ENCODE measurements at places on chromosomes 3 and 15.

- no peak for DNase-seq
Measured at GRCh38 chr3:116155841-116156240, 289.4 kb downstream of the LSAMP start.

GRCh38 chr3:189720736-189721417 lies 89.7 kb downstream of the TP63 start:
- no peak for DNase-seq

DNA sequence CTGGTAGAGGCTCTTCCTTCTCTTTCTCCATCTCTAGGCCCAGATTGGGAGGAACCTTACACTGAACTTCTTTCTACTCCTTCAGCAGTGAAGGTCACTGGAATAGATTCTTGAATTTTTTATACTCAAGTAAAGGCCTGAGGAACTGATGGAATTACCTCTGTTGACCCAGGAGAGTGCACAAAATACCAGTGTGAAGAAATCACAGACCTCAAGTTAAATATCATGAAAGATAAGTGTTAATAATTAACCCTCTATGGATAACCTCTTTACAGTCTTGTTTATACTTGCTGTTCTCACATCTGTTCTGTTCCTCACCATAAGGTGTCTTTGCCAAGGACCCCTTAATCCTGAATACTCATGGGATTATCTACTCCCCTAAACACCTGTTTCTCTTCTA lies 244.4 kb upstream of the STAC start:
- no peak for DNase-seq

DNA sequence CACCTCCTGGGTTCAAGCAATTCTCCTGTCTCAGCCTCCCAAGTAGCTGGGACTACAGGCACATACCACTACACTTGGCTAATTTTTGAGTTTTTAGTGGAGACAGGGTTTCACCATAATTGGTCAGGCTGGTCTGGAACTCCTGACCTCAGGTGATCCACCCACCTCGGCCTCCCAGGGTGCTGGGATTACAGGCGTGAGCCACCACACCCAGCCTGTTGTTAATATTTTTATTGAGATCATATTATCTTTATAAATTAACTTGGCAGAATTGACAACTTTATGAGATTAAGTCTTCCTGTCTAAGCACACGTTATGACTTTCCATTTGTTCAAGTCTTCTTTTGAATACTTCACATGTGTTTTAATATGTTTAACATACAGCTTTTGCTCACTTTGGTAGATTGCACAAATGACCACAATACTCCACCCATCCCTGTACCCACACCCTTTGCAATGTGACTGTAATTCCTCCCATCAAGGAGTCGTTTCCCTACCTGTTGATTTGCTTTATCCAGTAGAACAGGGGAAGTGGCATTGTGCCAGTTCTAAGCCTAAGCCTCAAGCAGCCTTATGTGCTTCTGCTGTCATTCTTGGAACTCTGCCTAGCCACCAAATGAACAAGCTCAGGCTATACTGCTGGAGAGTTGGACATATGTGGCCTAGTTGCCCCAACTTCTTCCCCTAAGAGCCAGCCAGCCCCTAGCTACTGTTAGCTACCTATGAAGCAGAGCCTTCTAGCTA lies 8.2 kb downstream of the XYLB start:
- DNase-seq = no peak

DNA sequence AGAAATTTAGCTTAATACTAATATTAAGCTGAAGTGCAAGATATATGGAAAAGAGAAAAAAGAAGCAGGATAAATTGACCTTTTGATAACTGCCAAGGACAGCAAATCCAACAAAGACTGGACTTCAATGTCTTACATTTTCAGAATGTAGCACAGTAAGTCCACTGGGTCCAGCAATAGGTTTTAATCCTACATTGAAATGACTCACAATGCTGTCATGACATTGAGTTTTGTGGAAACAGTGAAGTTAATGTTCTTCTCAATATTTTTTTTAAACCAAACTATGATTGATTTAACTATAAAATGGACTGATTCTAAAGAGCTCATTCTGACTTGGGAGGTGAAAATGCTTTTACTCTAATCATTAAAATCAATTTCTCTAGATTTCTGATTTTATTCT lies 166.6 kb upstream of the ZNF717 start:
- no peak for DNase-seq

DNA sequence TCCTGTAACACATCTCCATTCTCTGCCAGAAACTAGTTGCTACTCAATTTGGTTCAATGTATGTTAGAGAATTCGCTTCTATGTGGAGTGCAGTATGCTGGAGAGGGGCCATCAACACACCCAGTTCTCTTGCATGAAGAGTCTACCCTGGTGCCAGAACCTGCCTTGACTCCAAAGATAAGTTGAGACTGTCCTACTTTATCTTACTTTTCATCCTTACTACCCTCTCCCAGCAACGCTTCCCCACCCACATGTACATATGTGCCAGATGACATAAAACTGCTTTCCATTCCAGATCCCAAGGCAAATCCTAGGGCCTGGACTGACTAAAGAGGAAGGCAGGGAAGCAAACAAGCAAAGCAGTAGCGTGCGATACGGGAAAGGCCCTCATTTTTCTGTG lies 442.6 kb upstream of the THRB start:
- DNase-seq = no peak

DNA sequence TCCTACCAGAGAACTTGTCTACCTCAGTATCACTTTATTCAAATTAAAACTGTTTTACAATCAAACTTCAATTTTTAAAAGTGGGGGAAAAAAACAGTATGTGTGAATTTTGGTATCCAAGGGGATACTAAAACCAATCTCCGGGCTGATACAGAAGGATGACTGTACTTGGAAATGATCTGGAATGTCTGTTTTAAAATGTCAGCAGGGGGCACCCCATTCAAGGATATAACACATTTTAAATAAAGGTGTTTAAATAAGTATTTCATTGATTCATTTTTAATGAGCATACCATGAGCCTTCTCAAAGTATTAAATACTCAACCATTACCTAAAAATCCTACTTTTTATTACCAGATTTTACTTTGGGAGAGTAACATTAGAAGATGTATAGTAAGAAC lies 67.9 kb downstream of the ULK4 start:
- no peak for DNase-seq

GRCh38 chr15:73114064-73114463 lies 61.8 kb downstream of the NEO1 start:
- no peak for DNase-seq

DNA sequence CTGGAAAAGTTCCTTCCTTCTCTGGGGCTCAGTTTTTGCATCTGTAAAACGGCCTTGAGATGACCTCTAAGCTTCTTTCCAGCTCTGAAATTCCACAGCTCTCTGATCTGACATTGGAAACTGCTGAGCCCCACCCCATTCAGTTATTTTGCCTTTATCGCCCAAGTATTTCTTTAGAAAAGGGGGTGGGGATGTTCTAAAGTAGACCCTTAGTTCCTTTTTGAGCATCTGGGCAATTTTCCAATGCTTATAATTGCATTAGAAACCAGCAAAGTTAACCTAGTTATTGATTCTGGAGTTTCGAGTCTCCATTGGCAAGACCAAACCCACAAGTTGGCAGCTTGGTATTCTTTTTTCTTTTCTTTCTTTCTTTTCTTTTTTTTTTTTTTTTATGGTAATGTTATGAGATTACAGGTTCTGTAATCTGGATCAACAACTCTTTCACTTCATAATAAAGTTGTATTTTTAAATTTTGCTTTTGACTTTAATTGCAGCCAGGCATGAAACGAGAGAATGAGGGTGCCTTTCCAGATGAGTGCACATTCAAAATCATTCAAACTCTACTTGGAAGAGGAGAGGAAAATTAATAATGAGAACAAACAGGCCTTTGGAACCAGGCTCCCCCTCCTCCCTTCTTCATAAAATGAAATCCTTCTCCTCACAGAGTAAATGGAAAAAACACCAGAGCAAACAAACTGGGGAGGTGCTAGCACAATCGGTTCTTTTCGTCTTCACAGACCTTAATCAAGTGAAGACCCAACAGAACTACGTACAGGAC lies 76.8 kb upstream of the LRIG1 start:
- DNase-seq = no peak

DNA sequence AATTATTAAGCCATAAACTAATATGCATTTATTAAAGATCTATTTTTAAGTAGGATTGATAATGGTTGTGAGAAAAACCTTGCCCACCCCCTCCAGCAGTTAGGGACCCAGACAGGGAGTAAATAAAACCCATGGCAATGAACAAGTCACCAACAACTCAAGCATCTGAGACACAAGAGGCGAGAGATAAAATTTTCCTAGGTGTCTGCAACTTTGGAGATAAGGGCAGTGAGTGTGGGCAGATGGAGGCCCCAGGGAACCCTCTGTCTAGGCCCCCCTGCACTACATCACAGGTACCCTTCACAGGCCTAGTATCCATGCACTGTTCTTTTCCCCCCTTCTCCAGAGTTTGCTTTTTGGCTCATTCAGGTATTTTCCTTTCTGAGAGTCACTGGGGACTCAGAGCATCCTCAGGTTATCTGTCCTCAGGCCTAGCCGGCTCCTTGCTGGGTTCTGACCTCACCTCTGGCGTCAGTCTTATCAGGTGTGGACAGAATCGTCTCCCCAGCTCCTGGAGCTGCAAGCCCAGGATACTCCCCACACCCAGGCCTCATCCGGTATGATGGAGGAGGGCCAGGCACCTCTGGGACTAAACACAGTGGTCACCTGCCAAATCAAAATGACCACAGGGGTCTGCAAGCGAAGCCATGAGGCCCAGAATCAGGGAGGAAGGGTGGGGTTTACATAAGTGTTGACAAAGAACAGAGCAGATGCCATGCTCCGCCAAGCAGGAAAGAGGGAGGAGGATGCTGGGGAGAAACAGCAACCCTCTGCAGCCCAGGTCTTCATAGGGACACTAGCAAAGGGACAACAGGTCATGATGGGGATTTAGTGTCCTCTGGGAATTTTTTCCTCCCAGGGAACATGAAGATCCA lies 50.4 kb downstream of the CCNL1 start:
- DNase-seq = no peak

- DNase-seq = no peak
Measured at GRCh38 chr15:80414546-80415357, 10.6 kb downstream of the ARNT2 start.

DNA sequence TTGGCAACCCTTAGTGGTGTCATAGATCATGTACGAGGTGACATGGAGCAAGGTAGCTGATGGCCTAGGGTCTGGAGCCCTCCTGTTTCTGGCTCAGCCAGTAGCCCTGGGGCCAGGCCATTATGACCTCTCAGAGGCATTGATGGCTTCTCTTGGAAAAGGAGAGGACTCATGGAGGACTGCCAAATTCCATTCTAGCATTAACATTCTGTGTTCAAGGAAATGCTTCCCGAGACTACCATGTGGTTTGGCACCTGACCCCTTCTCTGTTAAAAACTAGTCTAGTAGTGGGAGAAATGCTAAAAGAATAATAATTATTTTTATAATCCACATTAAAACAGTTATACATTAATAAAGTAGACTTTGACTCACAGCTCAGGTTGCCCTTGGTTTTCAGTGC lies 40.2 kb upstream of the ADAMTSL3 start:
- no peak for DNase-seq

DNA sequence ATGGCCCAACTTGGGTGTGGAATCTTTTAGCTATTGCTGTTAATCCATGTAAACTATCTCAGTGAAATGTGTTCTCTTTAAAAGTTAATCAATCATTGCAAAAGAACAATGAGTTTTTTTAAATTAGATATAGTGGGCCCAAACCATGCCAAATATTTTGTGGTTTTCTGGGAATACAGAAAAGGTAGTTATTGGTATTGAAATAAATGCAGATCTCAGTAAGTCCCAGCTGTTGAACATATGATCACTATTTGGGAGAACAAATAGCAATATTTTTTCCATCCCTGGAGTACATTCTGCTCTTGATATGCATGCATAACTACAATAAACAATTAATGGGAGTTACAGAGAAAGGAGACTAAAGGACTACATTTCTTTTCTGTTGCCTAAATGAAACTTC lies 36.0 kb upstream of the LEKR1 start:
- no peak for DNase-seq

DNA sequence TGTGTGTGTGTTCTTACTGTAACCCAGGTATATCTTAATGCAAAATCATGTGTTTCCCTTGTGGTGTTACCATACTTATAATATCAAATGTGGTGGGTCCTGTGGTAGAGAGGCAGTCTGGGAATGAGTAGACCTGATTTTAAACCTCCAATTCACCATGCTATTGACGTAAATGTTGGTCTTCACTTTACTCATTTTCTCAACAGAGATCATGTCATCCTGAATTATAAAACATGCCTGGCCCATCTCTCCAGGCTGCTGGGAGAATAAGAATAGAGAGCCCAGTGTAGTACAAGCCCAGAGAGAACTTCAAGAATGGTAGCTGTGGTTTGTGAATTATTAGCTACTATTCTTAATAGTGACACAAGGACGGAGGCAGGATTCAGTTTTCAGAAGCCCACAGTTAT lies 88.1 kb downstream of the MBNL1 start:
- DNase-seq = no peak

GRCh38 chr15:32646291-32646690 lies 4.8 kb downstream of the SCG5 start:
- DNase-seq = no peak

DNA sequence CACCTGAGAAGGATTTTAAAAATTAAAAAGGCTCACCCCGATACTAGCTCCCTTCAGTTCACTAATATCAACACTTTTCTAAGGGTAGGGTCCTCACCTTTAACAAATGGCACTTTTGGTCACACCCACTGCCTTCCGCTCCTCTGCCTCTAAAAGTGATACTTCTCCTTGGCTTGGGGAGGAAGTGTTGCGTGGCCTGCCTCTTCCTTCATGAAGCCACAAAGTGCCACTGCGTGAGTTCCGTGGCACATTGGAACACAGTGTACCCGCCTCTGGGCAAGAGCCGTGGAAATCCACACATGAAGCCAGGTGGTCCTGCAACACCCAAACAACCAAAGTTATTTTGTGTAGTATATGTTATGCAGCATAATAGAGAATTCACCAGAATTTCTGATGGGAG lies 3.9 kb downstream of the B4GALT4 start:
- no peak for DNase-seq

- no peak for DNase-seq
Measured at GRCh38 chr3:109195815-109196214, 59.3 kb downstream of the C3orf85 start.

DNA sequence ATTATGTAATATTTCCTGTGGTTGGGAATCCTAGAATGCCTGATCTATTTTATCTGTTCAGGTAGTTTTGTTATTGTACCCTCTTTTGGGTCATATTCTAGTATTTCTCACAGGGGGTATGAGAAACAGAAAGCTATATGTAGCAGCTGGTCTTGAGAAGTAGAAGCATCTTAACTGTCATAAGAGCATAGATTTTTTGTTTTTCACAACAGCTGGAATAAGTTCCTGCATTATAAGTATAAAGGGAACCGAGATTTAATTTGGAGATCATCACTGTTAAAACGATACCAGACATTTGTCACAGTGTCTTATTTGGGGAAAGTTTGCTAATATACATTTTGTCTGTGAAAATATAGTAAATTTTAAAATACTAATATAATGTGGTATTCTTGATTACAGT lies 4.8 kb downstream of the RAP2B start:
- DNase-seq = no peak

GRCh38 chr3:11480663-11481298 lies 162.9 kb downstream of the VGLL4 start:
- DNase-seq = no peak

DNA sequence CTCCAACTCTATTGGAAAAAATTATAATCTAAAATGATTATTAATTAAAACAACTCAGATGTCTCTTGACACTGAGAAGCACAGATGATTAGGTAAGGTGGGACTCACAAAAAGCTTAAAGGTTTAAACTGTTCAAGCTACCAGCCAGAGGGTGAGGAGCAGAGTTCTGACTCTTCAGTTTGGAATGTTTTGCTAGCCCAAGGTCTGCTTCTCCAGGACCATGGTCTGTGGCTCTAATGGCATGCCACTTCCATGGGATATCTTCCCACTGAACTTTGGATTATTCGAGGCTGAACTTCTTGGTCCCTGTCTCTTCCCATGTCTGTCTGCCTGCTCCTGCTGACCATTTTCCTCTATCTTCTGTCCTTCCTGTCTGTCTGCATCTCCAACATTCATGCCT lies 49.2 kb downstream of the CACNA2D3 start:
- DNase-seq = no peak

All from stimulated activated CD4-positive, alpha-beta T cell treated with anti-CD3 and anti-CD28 coated beads, Interleukin-12 subunit alpha, Interleukin-12 subunit beta, amount 100 ng/mL, for 24 hours (primary cell).